Left renal pelvis (tissue), 4 donors: ENCODE measurements at places on chromosomes 2 and 18.

DNA sequence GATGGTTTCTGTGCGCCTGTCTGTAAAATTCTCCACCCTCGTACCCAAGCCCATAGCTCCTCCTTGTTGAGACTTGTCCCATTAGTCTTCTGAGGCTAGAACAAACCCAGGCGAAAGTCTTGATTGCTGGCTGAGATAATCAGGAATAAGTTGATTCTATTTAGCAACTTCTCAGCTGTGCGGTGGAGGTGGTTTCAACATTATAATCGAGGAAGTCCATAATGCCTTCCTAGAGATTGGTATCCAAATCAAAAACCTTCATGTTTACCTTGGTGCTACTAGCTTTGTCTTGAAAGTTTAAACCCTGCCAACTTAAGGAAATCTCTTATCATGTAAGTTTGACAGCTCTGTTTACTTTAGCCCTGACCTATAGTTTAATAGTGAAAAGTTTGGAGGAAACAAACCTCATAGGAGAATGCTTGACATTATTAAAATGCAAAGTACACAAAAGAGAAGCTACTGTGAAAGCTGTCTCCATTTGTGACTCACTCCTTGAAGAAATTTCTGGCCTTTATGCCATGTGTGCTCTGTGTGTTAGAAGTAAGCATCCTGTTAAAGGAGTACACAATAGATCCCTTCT, 36.6 kb upstream of the DSC1 start:
- no peak for DNase-seq

- DNase-seq, result no peak
Measured at GRCh38 chr2:152005607-152006006, 93.2 kb downstream of the CACNB4 start.

DNA sequence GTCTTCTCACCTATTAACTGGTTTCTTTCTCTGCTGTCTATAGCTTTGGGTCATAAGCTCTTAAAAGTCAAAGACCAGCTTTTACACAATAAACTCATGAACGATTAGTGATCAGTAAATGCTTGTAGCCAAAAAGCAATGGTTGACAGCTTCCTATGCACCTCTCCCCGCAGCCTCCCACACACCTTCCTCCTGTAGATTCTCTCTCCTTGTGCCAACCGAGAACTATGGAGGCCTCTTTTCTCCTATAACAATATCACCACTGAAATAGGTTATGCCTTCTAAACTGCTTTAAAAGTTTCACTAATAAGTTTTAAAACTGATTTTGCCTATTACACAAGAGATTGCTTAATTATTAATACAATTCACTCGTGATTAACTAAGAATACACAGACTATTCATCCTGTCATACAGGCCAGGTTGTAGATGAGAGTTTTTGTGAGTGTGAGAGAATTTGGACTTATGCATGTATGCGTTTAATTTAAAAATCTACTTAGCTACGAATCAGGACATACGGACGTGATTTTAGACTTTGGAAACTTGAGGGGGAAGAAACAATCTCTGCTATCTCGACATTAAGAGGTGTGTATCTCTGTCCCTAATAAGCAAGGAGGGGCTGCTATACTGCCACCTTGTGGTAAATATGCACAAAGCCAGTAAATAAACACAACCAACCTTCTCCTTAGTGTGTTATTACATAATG, 229.1 kb upstream of the RBBP8 start:
- no peak for DNase-seq

GRCh38 chr18:31190919-31191318, 28.3 kb upstream of the DSC1 start:
- DNase-seq, result no peak

- no peak for DNase-seq
Measured at GRCh38 chr18:42182728-42183700, 228.0 kb downstream of the PIK3C3 start.

DNA sequence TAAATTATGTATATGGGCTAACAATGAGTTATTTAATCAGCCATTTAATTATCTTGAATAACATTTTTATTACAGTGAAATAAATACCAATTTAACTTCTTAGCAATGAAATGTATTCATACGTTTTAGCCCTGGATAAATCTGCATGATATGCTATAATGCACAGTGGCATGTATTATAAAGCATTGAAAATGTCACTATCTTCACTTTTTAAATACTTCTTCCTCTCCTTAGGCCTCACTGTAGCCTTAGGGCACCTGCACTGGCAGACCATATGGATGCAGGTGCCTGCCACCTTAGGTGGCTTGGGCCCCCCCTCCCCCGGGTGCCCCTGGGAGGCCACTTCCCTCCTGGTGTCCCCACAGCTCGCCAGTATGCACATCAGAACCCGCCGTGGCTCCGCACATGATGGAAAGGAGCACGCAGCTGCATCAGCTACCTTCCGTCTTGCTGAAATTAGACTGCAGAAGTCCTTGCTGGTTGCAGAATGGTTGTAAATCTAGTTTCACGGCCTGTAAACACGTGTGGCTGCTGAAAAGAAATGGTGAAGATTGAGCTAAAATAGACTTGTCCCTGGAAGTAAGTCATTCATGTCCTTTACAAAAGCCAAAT, 56.7 kb downstream of the ADI1 start:
- no peak for DNase-seq

- no peak for DNase-seq
Measured at GRCh38 chr2:221541131-221541735, 30.9 kb downstream of the EPHA4 start.
